ENCODE measurements at places on chromosomes 5 and 9.

GRCh38 chr9:130610862-130611707, 31.7 kb downstream of the FUBP3 start:
- DNase-seq, result no peak

- DNase-seq, result no peak
Observed at GRCh38 chr5:136780518-136780917, 415.2 kb upstream of the TRPC7 start.

- no peak for DNase-seq
Observed at GRCh38 chr9:96171728-96172127, 130.2 kb downstream of the HSD17B3 start.

- no peak for DNase-seq
Observed at GRCh38 chr5:143582869-143583268, 179.4 kb upstream of the NR3C1 start.

- peak; percentile 15 for DNase-seq
Observed at GRCh38 chr9:34163434-34163833, 15.4 kb upstream of the UBAP1 start.

DNA sequence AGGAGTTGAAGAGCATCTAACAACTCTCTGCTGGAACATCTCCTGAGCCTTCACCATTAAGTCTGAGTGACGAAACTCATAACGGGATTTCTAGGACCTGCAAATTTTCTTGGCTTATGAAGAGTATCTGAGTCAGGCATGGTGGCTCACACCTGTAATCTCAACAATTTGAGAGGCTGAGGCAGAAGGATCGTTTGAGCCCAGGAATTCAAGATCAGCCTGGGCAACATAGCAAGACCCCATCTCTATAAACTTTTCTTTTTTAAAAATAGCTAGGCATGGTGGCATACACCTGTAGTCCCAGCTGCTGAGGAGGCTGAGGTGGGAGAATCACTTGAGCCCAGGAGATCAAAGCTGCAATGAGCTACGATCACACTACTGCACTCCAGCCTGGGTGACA, 48.8 kb downstream of the EPB41L4B start:
- no peak for DNase-seq

GRCh38 chr9:93280661-93281259, 96.8 kb downstream of the WNK2 start:
- no peak for DNase-seq

DNA sequence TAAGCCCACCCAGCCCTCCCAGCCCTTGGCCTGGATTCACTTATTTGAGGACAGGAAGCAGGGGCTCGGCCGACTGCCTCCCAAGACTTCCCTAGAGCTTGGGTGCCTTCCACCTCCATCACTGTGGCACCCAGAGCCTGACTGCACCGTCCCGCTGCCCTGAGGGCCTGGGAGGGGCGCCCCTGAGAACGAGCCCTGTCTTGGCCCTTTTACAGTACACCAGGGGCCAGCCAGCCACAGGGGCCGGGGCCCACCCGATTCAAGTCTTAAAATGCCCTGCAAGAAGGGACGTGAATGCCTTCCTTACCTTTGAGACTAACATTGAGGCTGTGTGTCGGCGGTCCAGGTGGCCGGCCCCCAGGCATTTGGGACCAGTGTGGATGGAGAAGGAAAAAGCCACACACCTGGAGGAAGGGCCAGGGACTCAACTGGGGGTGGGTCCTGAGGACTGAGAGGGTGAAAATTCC, 16.8 kb downstream of the FAM78A start:
- DNase-seq, result no peak

DNA sequence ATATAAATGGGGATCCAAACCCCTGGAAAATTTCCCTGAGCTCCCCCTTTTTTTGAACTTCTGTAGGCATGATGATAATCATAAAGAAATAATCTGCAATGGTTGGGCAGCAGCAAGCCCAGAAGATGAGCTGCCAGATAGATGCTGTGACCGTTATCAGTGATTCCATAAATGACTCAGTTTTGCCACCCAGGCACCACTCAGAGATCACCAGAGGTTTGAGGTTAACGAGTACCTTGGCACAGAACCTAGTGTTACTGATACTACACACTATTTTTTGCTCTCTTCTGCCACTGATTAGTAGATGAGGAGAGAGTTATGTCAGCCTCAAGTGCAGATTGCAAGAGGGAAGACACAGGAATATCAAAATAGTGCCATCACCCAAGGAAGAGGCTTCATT, 199.3 kb upstream of the PTGER4 start:
- no peak for DNase-seq

- DNase-seq, result no peak
Observed at GRCh38 chr5:90680921-90681563, 122.4 kb downstream of the ADGRV1 start.

DNA sequence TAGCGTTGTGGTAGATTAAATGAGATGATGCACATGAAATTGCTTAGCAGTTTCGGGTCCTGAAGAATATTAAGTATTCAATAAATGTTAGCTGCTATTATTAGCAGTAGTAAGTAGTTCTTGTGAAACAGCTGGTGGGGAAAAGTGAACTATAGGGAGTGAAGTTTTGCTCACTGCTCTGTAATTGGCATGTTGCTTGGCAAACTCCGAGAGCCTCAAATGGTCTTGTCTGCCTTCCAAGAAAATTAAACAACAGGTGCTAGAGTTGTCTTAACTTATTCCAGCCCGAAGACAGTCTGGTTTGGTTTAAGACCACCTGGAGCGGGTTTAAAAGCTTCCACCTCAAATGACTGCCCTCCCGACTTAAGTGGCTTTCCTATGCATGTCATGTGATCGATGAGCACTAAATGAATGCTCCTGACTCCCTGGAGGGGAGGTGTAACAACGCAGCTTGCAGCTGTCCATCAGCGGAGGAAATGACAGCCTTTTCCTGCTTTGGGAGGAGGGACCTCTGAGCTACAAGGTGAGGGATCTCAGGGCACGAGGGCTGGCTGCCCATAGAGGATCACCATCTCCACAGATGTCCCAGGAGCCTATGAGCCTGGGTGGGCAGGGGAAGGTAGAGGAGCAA, 202.9 kb upstream of the PANK3 start:
- no peak for DNase-seq

GRCh38 chr9:113345671-113346070, 3.7 kb upstream of the BSPRY start:
- no peak for DNase-seq

DNA sequence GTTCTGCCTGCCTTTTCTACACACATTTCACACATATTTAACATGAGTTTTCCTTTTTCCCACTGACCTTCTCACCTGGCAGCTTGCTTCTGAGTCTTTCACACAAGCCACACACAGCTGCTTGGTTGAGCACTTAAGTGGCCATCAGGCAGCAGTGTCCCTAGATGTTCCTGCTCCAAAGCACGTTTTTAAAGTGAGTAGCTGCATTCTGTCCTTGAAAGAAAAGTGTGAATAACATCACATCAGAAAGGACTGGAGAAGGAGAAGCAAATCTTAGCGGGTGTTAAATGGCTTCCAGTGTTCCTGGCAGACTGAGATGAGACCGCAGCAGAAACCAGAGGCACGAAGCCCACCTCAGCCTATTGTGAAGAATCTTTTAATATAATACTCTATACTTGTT, 209.2 kb upstream of the IRX4 start:
- DNase-seq, result no peak

GRCh38 chr9:117809751-117810150, 105.5 kb downstream of the TLR4 start:
- no peak for DNase-seq

DNA sequence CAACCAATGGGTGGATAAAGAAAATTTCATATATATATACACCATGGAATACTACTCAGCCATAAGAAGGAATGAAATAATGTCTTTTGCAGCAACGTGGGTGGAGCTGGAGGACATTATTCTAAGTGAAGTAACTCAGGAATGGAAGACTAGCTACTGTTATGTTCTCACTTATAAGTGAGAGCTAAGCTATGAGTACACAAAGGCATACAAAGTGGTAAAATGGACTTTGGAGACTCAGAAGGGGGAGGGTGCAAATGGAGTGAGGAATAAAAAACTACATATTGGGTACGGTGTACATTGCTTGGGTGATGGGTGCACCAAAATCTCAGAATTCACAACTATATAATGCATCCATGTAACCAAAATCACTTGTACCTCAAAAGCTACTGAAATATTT, 67.2 kb upstream of the RUSC2 start:
- no peak for DNase-seq

- no peak for DNase-seq
Observed at GRCh38 chr9:132224645-132225044, 62.8 kb downstream of the NTNG2 start.

DNA sequence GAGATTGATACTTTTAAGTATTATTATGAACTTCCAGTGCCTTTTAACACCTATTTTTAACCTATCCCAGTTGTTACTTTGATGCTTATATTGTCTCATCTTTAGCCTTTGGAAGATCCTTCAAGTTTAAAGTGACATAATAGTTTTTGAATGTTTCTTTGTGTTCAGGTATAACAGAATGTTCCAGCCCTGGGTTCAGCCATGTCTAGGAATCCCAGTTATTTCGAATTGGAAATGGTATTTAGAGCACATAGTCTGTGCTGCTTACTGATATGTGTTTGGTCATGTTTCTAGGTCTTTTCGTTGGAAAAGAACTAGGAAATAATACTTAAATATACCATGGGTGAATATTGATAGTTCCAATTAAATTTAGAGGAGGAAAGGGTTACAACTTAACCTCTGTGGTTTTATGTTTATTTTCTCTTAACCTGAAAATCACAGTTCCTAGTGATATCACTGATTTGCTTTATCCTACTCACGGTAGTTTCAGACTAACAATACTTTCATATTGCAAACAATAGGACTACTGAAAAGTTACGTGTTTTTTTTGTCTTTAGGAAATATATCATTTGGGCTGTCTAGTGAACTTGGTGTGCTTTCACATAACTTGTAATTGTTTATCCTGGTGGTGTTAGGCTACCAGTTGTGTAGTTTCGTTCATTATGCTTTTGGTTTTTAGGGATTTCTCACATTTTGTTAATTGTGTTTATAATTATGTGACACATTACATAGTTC, 37.8 kb downstream of the UHRF2 start:
- DNase-seq, result no peak

DNA sequence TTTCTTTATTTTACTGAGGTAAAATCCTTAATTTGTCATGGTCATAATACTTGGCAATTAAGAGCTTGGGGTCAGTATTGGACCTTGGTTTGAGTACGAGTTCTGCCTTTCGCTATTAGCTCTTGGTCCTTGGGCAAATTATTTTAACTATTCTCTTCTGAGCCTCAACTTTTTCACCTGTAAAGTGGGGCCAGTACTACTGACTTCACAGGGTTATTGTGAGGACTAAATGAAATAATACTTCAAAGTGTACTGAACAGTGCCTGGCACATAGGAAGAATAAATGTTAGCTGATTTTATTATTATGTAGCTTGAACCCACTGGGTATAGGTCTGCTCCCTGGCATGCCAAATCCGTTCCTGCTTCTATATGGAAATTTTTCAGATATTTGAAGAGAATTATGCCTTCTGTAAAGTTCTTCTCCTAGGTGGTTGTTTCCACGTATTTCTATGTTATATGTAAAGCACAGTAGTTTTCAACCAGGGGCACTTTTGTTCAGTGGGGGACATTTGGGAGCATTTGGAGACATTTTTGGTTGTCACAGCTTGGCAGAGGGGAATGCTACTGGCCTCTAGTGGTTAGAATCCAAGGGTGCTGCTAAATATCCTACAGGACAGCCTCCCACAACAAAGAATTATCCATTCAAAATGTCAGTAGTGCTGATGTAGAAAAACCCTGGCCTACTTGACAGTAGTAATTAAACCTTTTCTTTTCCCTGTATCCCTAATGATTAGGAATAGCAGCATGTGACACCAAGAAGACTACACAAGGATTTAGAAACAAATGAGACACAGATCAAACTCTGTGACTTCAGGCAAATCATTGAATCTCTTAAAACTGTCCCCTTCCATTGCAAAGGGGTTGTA, 4.5 kb downstream of the RCL1 start:
- no peak for DNase-seq

GRCh38 chr5:149215478-149216090, 56.1 kb upstream of the AFAP1L1 start:
- no peak for DNase-seq

DNA sequence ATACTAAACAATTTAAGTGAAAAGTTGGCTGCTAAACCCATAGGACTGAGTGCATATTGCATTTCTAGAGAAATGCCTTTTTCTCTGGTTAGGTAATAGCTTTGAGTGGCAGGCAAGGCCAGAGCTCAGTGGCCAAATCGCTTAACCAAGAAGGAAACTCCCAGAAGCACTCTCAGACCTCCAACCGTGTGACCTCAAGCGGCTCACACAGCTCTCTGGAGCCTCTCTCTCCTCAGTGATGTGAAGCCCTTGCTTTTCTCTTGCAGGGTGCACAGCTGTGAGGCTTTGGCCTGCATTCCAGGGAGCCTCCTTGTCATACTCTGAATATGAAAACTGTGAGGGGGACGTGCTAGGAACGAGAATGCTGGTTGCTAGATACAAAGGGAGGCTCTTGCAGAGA, 106.7 kb downstream of the INSYN2B start:
- DNase-seq, result peak; percentile 45

- peak; percentile 9 for DNase-seq
Observed at GRCh38 chr5:172707285-172708182, 63.5 kb downstream of the DUSP1 start.

DNA sequence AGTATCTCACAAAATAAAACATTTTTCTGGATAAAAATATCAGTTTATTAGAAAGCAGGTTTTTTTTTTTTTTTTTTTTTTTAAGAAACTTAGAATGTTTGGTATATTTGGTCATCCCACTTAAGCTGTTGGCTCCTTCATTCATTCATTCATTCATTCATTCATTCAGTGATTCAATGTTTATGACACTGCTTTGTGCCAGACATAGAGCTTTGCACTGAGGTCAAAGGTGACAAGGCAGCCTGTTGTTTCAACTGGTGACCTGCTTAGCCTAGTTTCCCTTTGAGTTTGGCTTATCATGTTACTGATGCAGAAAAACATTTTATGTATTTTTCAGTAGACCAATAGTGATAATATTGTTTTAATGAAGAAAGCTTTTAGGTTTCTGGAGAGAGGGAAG, 23.5 kb downstream of the CPEB4 start:
- DNase-seq, result no peak

DNA sequence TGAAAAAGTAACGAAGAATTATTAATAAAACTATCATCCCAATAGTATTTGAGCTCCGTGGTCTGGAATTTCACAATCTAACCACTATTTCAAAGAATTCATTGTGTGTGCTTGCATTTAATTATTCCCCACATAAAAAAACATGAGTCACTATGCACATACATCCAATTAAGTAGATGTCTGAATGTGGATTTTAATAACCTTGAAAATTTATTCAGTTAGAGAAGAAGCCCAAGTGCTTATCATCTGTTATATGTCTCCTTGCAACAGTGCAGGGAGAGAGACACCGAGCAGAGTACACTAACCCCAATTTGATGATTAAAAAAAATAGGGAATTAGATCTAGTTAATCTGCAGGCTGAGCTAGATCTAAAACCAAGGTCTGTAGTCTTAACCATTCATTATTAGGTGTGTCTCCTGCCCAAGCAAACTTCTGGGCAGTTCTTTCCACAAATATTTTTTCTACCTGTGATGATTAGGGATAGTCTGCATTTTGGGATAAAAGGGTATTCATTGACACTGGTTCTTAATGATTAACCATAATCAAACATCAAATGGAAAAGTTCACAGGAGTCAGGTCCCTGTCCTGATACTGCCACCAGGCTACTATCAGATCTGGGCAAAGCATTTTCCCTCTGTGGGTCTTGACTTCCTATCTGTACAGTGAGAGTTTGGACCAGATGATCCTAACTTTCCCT, 164.2 kb downstream of the GRIA1 start:
- DNase-seq, result no peak

- DNase-seq, result peak; percentile 69
Observed at GRCh38 chr9:69454321-69454720, 129.3 kb downstream of the ENTREP1 start.

GRCh38 chr5:178486239-178486641, 104.0 kb downstream of the COL23A1 start:
- peak; percentile 90 for DNase-seq

- no peak for DNase-seq
Observed at GRCh38 chr5:151183456-151184245, 26.1 kb upstream of the ANXA6 start.
